Kasumi-1 (cell line): ENCODE measurements at places on chromosomes 12 and 14.

GRCh38 chr14:92751819-92752218, 3.4 kb upstream of the LGMN start:
- no peak for DNase-seq

- no peak for DNase-seq
Observed at GRCh38 chr14:89621791-89622638, 205.0 kb upstream of the FOXN3 start.

DNA sequence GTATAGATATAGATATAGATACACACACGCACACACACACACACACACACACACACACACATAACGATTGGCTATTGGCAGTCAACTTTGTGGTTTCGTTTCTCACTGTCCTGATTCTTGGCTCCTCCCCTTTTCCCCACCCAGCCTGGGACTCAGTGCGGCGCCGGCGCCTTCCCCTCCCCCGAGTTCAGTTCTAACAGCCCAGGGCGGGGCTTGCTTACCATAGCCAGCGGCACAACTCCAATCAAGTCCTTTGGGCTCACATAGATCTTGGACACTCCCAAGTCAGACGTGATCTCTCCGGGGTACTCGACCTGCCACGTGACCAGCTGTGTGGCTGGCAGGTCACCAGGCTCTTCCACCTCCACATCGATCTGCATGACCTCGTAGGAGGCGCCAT, 484.1 kb downstream of the GLT1D1 start:
- DNase-seq = no peak

- DNase-seq = no peak
Observed at GRCh38 chr12:25689996-25690501, 137.0 kb upstream of the LMNTD1 start.

- DNase-seq = peak; percentile 92
Observed at GRCh38 chr12:47777741-47778558, 4.9 kb downstream of the SLC48A1 start.
